ENCODE measurements at places on chromosomes 2 and 18.

DNA sequence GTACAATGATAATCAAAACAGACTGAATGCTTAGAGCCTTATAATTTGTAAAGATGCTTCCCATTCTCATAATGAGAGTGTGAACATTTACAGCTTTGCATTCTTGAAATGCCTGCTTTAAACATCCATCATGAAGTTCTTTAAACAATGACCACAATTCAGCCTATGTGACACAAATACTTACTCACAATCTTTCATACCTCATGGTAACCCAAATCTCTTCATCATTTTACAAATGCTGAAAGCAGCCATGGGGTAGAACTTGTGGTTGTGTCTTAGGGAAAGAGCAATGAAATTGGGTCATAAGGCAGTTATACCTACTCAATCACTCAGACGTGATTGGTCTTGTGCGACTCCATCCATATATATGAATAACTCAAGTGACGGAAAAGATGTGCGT is 140.7 kb downstream of the RND3 start:
- H3K27me3 ChIP-seq, result no peaks in the 10 kb centered on the region
- no peak overlapping the region for H3K27ac ChIP-seq
- no peaks in the 10 kb centered on the region for H3K36me3 ChIP-seq
- H3K4me3 ChIP-seq, result no peak overlapping the region
- no peak for DNase-seq

GRCh38 chr2:65867446-65867845 is 435.0 kb upstream of the SPRED2 start:
- no peak overlapping the region for H3K27ac ChIP-seq
- no peaks in the 10 kb centered on the region for H3K36me3 ChIP-seq
- no peak overlapping the region for H3K4me3 ChIP-seq

DNA sequence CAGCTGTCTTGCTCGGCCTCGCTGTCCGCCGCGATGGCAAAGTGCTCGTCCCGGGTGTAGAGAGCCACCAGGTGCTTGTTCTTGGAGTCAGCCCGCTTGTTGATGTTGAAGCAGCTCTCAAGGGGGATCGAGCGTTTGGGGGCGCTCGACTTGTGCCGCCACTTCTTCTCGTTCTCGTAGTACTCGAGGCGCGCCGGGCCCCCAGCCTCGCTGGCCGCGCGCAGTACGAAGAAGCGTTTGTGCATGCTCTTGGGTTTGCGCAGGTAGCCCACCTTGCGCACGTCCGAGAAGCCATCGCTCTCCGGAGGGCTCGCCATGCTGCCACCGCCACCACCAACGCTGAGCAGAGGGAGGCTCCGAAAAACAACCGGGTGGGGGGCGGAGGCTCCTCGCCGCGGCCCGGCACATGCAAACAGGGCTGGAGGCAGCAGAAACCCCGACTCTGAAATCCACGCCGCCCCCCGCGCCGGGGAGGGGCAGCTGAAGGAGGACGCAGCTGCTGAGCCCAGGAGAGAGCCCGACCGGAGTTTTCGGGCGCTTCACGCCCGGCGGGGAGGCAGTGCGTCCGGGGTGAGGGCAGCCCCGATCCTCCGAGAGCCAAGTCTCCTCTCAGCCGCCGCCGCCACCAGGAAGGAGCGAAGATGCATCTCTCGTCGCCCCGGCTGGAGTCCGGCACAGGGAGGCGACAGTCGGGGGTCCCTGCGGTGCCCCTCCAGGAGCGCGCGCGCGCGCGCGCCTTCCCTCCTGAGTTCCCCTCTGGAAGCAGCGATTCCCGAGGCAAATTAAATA is 1.0 kb downstream of the IRS1 start:
- DNase-seq, result no peak
- H3K36me3 ChIP-seq, result no peaks in the 10 kb centered on the region
- H3K4me1 ChIP-seq, result peaks cover 85% of the 10 kb centered on the region
- peak overlapping the region; percentile 62 for H3K4me3 ChIP-seq
- no peaks in the 10 kb centered on the region for H3K27me3 ChIP-seq

- H3K4me3 ChIP-seq, result no peak overlapping the region
- H3K36me3 ChIP-seq, result no peaks in the 10 kb centered on the region
- no peak for DNase-seq
Measured at GRCh38 chr2:240820607-240821428, 799 bp upstream of the KIF1A start.

- no peak for DNase-seq
- H3K36me3 ChIP-seq, result peaks cover 20% of the 10 kb centered on the region
- no peak overlapping the region for H3K4me3 ChIP-seq
- no peak overlapping the region for H3K27ac ChIP-seq
- H3K27me3 ChIP-seq, result no peaks in the 10 kb centered on the region
- peaks cover 34% of the 10 kb centered on the region for H3K4me1 ChIP-seq
Measured at GRCh38 chr18:59145055-59145454, 5.4 kb downstream of the SEC11C start.

DNA sequence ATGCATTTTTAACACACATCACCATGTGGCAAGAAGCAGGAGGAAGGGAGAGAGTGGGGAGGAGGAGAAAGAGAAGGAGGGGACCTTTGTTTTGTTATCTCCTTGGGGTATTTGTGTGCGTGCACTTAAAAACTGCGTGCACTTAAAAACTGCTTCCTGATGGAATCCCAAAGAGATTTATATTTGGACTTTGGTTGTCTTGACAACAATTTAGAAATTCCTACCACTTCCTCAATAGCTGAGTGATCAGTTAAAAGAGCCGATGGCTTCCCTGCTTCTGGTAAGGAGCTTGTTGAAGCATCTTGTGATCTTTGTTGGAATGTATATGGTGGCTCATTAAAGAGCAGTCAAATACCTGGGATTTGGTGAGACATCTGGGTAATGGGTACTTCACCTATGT is 4.5 kb downstream of the RAB31 start:
- DNase-seq, result no peak
- H3K4me1 ChIP-seq, result peaks cover 3% of the 10 kb centered on the region
- no peak overlapping the region for H3K4me3 ChIP-seq
- H3K27ac ChIP-seq, result no peak overlapping the region

DNA sequence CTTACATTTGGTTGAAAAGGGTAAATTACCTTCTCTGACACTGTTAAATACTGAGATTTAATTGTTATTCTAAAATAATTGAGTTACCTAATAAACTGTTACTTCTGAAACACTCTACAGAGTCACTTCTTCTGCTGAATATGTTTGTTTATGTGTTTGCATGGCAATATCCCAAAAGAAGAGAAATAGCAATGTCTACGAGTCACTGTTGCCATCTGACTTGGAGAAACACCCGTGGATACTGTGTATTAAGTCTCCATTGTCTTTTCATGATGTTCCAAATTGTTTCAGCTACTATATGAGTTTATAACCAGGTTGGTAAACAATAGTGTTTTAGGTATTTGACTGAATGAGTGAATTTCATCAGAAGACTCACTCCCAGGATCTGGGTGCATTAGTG is 754.2 kb upstream of the ID2 start:
- no peak overlapping the region for H3K27ac ChIP-seq
- no peaks in the 10 kb centered on the region for H3K4me1 ChIP-seq
- no peaks in the 10 kb centered on the region for H3K27me3 ChIP-seq
- no peak overlapping the region for H3K4me3 ChIP-seq
- no peak for DNase-seq

DNA sequence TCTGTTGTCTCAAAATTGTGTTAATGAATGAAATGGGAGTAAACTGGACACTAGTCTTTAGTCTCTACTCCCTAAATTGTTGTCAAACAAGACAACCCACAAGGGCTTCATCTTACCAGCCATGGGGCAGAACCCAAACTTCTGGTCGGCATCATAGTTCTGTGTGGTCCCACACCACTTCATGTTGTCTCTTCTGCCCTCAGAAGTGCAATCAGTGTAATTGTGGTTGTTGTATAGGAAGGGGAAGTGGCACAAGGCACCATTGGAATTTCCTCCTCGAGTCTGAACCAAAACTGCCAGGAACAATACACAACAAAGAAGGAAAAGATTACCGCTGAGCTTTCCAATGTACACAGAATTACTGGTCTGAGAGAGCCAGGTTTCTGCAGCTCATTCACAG is 12.6 kb downstream of the FN1 start:
- H3K4me1 ChIP-seq, result peaks cover 96% of the 10 kb centered on the region
- DNase-seq, result no peak
- peaks cover 33% of the 10 kb centered on the region for H3K36me3 ChIP-seq

DNA sequence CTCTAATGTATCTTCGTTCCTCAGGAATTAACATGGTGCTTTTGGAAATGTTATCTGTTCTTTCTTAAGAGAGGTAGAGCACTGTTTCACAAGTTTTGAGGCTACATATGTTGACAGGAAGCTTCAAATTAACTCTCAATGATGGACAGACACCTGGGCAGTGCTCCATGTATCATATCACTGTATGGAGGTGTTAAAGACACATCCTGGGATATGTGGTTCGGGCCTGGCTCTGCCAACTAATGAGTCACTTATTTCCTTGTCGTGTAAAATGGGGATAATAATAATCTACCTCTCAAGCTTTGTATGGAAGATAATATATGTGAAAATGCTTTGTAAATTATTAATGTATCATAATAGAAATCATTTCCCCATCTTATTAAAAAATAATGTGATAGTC is 90.2 kb downstream of the PARD3B start:
- H3K27me3 ChIP-seq, result no peaks in the 10 kb centered on the region
- DNase-seq, result no peak
- no peak overlapping the region for H3K4me3 ChIP-seq
- no peaks in the 10 kb centered on the region for H3K4me1 ChIP-seq
- no peaks in the 10 kb centered on the region for H3K36me3 ChIP-seq
- no peak overlapping the region for H3K27ac ChIP-seq

DNA sequence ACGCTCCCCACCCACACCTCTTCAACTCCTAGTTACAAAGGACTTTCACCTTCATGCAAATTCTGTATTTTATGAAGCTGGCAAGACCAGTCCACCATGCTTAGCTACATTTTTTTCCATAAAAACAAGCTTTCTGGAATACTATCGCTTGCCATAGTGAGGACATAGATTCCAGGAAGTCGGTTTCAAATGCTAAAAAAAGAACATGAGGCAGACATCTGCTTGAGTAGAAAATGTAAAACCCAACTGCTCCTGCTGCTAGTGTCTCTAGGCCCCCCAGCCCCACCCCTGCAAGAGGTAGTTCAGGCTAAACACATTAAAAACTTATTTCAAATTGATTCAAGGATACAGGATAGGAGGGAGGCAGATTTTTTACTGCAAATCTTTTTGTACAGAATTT is 148.9 kb downstream of the SMAD2 start:
- H3K36me3 ChIP-seq, result no peaks in the 10 kb centered on the region
- H3K4me1 ChIP-seq, result no peaks in the 10 kb centered on the region
- DNase-seq, result no peak
- H3K27ac ChIP-seq, result no peak overlapping the region
- H3K27me3 ChIP-seq, result peaks cover 5% of the 10 kb centered on the region
